Ovary (tissue), 10 donors: ENCODE measurements at places on chromosomes 2 and 18. TPM values are rescaled to one million over a fixed set of nuclear protein-coding genes. Genes with fewer than 3 reads are reported as not detected.

- H3K4me3 ChIP-seq, result no peak overlapping the region
- no peak overlapping the region for H3K27ac ChIP-seq
- no peak for DNase-seq
- no peaks in the 10 kb centered on the region for H3K36me3 ChIP-seq
- H3K27me3 ChIP-seq, result no peaks in the 10 kb centered on the region
These were observed 222.2 kb downstream of the BCL11A start for GRCh38 chr2:60331115-60331809.

The FNDC4 gene
- 62.3 TPM for polyA plus RNA-seq

DNA sequence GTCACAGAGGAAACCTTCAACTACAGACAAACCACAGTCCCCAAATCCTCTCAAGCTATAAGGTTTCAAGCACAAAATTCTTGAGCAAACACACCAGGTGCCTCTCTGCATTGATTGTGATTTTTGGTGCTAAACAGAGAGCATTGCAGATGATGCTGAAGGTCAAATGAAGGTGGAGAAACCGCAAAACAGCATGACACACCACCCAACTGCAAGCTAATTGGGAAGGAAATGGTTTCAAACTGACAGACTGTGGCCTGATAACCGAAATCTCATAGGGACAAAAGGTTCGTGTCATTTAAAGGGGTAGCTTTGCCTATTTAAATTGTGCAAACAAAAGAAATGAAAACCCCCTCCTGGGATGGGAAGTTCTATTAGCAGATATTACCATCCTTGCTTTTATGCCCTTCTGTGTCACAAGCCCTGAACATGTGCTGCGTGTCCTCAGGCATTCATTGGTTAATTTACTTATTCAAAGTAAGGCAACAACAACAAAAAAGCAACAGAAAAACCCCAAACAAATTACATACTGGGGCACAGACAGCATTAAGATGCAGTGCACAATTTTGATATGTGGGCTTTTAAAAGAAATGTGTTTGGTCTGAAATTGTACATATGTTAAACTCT, 154.9 kb downstream of the AQP4 start:
- H3K36me3 ChIP-seq, result no peaks in the 10 kb centered on the region

The SERPINB10 gene
- not detected for polyA plus RNA-seq

GRCh38 chr18:8301427-8302172, 307.6 kb upstream of the RAB12 start:
- DNase-seq, result no peak
- no peak overlapping the region for H3K27ac ChIP-seq
- H3K4me3 ChIP-seq, result no peak overlapping the region
- H3K27me3 ChIP-seq, result no peaks in the 10 kb centered on the region
- no peaks in the 10 kb centered on the region for H3K4me1 ChIP-seq
- no peaks in the 10 kb centered on the region for H3K36me3 ChIP-seq

GRCh38 chr18:75462178-75462832, 34.8 kb upstream of the SMIM21 start:
- H3K27me3 ChIP-seq, result no peaks in the 10 kb centered on the region
- no peak overlapping the region for H3K27ac ChIP-seq
- H3K4me1 ChIP-seq, result no peaks in the 10 kb centered on the region

DNA sequence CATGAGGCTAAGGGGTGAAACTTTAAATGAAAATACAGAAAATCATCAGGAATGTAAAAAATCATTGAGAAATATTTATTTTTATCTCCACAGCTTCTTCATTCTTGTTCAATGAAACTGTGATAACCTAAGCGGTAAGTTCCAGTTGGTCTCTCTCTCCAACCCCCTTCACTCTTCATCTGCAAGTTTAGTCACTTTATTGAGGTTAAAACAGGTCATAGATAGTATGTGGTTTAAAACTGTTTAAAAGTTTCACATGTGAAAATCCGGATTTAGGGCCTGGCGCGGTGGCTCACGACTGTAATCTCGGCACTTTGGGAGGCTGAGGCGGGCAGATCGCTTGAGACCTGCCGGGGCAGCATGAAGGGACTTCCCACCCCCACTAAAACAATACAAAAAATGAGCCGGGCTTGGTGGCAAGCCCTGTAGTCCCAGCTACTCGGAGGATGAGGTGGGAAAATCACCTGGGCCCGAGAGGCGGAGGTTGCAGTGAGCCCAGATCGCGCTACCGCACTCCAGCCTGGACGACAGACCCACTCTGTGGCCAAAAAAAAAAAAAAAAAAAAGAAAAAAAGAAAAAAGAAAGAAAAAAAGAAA, 1.6 kb upstream of the PHLPP1 start:
- no peaks in the 10 kb centered on the region for H3K36me3 ChIP-seq
- peak; percentile 11 for DNase-seq
- no peaks in the 10 kb centered on the region for H3K4me1 ChIP-seq
- no peaks in the 10 kb centered on the region for H3K27me3 ChIP-seq
- H3K4me3 ChIP-seq, result no peak overlapping the region

DNA sequence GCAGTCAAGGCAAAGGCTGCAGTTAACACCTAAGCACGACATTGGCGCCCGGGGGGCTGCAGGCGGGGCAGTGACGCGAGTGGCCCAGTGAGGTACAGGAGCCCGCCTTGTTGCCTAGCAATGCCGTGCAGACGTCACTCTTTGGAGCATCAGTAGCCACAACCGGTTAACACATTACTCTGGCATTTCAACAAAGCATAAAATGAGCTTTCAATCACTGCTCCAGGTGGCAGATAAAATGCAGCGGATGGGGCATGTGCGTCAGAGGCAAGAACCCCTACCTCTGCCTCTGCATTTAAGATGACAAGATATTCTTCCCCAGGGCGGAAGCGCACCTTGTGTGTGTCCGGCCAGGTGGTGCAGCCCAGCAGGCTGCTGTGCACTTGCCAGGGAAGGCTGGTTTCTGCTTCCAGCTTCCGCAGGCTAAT, 139.4 kb downstream of the MTCL1 start:
- no peaks in the 10 kb centered on the region for H3K27me3 ChIP-seq
- no peak overlapping the region for H3K4me3 ChIP-seq
- H3K27ac ChIP-seq, result no peak overlapping the region
- no peak for DNase-seq
- no peaks in the 10 kb centered on the region for H3K36me3 ChIP-seq
- no peaks in the 10 kb centered on the region for H3K4me1 ChIP-seq

The CMPK2 gene
- polyA plus RNA-seq, result 3.1 TPM

DNA sequence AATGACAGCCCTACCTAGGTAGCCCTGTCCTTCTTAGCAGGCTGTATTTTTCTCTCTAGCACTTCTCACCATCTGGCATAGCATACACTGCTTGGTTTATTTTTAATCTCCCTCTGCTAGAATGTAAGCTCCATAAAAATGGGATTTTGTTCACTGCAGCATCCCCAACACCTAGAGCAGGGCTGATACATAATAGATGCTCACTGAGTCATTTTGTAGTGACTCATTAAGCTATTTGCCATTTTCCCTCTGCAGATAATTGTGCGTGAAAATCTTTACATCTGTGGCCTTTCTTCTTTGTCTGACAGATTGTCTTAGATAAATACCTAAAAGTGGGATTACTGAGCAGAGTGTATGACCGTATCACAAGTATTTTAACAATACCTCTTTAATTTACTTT, 82.5 kb downstream of the CERS6 start:
- H3K27ac ChIP-seq, result no peak overlapping the region
- DNase-seq, result no peak
- H3K27me3 ChIP-seq, result no peaks in the 10 kb centered on the region
- H3K4me3 ChIP-seq, result no peak overlapping the region
- H3K36me3 ChIP-seq, result no peaks in the 10 kb centered on the region

GRCh38 chr2:85873679-85874078, 15.1 kb downstream of the ST3GAL5 start:
- H3K36me3 ChIP-seq, result no peaks in the 10 kb centered on the region
- DNase-seq, result no peak
- peaks cover 5% of the 10 kb centered on the region for H3K4me1 ChIP-seq
- no peaks in the 10 kb centered on the region for H3K27me3 ChIP-seq
- no peak overlapping the region for H3K4me3 ChIP-seq
- no peak overlapping the region for H3K27ac ChIP-seq

DNA sequence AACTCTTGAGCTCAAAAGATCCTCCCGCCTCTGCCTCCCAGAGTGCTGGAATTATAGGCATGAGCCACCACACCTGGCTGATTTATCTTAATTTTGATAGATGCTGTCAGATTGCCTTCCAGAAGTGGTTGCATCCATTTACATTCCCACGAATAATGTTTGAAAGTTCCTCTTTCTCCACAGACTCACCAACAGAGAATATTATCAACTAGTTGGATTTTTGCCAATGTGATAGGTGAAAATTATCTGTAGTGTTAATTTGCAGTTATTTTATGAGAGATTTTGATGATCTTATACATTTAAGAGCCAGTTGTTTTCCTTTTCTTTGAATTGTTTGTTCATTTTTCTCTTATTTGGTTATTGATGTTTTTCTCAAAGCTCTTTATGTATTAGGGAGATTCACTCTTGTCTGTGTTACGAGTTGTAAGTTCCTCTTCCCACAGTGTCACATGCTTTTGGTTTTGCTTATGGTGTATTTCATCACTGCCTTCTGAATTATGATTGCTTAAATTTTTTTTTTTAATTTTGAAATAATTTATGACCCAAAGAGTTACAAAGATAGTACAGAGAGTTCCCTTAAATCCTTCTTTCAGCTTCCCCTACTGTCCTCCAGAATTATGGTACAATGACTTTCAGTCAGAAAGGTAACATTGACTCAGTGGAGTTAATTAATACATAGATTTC, 20.7 kb upstream of the NT5DC4 start:
- H3K36me3 ChIP-seq, result no peaks in the 10 kb centered on the region
- no peak for DNase-seq
- no peaks in the 10 kb centered on the region for H3K4me1 ChIP-seq
- no peak overlapping the region for H3K4me3 ChIP-seq
- H3K27ac ChIP-seq, result no peak overlapping the region

The TMEM37 gene
- 18.6 TPM for polyA plus RNA-seq

DNA sequence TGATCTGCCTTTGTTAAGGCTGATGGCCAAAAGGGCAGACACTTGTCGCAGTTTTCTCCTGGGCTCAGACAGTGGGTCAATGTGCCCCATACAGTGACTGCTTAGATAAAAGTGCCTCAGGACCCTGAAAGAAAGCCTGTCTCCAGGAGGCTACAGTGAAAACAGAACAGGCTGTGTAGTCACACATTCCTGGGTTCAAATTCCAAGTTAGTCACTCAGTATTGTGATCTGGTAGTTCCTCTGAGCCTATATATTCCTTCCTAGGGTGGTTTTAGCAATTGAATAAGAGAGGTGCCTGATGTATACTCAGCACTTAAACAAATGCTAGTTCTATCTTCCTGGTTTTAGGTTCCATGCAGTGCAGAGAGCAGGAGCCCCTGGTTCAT, 54.4 kb downstream of the RPL37A start:
- H3K27me3 ChIP-seq, result no peaks in the 10 kb centered on the region
- no peak overlapping the region for H3K4me3 ChIP-seq
- no peak for DNase-seq
- H3K36me3 ChIP-seq, result no peaks in the 10 kb centered on the region

GRCh38 chr2:239035361-239035814, 187.5 kb downstream of the TWIST2 start:
- no peaks in the 10 kb centered on the region for H3K27me3 ChIP-seq
- H3K36me3 ChIP-seq, result no peaks in the 10 kb centered on the region
- DNase-seq, result peak; percentile 60
- H3K4me1 ChIP-seq, result no peaks in the 10 kb centered on the region
- no peak overlapping the region for H3K4me3 ChIP-seq
- no peak overlapping the region for H3K27ac ChIP-seq

DNA sequence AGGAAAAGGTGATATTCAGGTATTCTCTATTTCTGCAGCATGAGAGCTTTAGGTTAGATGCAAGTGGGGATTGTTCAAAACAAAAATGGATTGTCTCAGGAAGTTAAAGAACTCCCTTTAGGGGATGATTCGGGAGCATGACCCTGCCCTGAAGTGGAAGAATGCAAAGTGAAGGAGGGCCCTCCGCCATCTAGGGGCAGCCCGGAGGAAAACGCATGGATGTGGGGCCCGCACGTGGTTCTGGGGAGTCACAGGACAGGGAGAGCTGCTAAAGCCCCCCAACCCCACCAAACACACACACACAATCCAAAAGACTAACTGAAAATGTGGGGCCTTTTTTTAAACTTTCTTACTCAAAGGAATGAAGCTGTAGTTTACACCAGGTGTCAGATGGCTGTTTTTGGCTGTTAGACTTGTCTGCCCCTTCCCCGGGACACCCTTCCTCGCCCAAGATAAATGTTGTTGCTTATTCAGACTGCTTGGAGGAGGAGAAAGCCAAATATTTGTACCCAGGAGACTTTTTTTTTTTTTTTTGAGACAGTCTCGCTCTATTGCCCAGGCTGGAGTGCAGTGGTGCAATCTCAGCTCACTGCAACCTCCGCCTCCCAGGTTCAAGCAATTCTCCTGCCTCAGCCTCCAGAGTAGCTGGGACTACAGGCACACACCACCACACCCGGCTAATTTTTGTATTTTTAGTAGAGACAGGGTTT, 78.8 kb downstream of the HNRNPLL start:
- H3K27me3 ChIP-seq, result no peaks in the 10 kb centered on the region
- H3K27ac ChIP-seq, result peak overlapping the region; percentile 24
- peaks cover 4% of the 10 kb centered on the region for H3K4me1 ChIP-seq
- no peak overlapping the region for H3K4me3 ChIP-seq

The TMEM169 gene
- polyA plus RNA-seq, result 0.65 TPM

The ADCYAP1 gene
- 0.13 TPM for polyA plus RNA-seq

DNA sequence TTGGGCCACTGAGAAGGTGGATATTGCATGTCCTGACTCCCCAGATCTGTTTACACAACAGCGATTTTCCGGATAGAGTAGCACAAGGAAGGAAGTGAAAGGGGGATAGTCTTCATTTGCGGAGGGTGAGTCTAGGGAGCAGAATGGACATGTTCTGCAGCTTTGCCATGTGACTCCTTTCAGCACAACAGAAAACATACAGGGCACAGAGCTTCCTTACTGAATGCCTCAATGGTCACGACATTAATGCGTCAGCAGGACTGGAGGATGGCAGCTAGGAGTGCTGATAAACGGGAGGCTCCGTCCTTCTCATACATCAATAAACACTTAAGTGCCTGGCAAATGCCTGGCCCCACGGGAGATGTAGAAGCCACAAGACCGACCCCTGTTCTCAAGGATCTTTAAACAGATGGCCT, 163.0 kb downstream of the FAM210A start:
- no peak overlapping the region for H3K4me3 ChIP-seq
- no peak overlapping the region for H3K27ac ChIP-seq
- no peaks in the 10 kb centered on the region for H3K36me3 ChIP-seq
- no peaks in the 10 kb centered on the region for H3K4me1 ChIP-seq

The HK2 gene
- 19.0 TPM for polyA plus RNA-seq

DNA sequence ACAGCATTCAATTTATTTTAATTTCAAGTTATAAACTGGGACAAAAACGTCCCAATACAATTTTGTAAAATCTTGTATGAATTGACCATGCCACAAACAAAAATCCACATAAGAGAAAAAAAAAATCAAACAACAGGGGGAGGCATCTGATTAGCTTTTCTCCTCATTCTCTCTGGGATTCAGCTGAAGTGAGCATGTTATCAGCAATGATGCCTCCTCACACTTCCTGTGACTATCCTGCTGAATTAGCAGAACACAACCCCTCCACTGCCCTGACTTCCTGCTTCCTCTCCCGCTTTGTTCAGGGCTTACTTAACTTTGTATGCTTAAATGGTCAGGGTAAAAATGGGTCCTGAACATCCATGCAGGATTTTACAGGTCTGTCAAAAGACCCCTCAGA, 132.2 kb upstream of the ITGB6 start:
- no peaks in the 10 kb centered on the region for H3K36me3 ChIP-seq
- H3K27me3 ChIP-seq, result no peaks in the 10 kb centered on the region
- DNase-seq, result no peak
- no peak overlapping the region for H3K4me3 ChIP-seq

The DCC gene
- polyA plus RNA-seq, result 0.48 TPM
